ENCODE measurements at places on chromosomes 12 and 14.

GRCh38 chr12:115322275-115322674, 638.3 kb upstream of the TBX3 start:
- DNase-seq, result no peak

GRCh38 chr14:102551995-102552705, 40.3 kb upstream of the RCOR1 start:
- DNase-seq, result no peak

GRCh38 chr12:51318846-51319599, 5.0 kb downstream of the BIN2 start:
- DNase-seq, result no peak

GRCh38 chr12:75933101-75933500, 98.5 kb downstream of the PHLDA1 start:
- no peak for DNase-seq

DNA sequence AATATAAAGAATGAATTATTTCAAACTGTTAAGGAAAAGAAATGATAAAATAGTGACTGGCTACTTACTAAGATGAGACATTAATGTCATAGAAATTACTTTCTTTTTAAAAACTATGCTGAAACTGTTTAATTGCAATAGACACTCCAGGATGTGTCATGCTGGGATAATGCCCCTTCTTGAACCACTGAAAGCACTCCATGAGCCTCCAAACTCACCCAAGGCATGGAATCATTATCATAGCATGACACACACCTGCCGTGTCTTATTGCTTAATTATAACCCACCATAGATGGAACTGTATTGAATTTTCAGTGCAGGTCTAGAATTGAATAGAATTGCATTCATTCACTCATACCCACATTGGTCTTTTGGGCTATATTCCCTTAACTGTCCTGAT, 4.3 kb downstream of the MBIP start:
- DNase-seq, result no peak

GRCh38 chr12:103924761-103925641, 5.2 kb upstream of the HSP90B1 start:
- no peak for DNase-seq

DNA sequence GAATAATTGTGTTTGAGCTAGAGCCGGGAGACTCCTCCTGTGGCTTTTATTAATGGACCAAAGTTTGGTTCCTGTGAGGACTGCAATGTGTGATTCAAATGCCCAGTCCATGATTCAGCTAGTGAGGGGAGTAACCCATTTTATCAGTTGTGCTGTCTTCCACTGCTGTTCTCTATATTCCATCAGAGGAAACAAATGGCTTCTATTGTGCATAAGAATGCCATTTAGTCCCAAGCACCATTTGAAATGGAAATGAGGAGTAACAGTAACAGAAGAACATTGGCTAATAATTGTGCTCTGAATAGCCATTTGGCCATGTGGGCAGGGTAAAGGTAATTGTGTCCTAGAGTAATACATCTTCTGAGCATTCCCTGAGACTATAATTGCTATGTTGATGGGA, 642.7 kb downstream of the DIO2 start:
- DNase-seq, result no peak

DNA sequence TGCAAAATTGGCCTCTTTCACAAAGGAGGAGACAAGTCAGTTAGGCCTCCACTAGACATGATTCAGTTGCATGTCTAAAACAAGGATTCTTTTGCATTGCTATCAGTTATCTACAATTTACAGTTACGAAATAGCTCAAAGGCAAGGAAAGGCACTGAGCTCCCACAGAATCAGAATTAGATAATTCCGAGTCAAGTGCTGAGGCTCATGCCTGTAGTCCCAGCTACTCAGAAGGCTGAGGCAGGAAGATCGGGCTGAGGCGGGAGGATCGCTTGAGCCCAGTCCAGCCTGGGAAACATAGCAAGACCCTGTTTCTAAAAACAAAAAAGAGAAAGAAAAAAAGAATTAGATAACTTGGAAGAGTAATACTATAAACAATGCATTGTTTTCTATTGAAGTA, 12.3 kb upstream of the RTRAF start:
- no peak for DNase-seq

DNA sequence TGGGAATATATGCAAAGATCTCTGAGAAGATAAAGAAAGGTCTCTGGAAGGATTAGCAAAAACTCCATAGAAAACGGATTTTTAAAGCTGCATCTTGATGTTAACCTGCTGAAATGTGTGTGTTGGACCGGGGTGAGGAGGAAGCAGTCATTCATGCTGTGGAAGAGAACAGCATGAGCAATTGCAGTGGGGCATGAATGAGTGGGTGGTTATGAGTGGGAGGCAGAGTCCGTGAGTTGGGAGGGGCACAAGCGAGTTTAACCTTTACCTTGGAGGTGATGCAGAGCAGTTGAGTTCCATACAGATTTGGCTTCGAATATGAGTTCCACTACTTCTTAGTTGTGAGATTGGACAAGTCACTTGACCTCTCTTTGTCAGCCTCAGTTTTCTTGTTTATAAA, 29.4 kb upstream of the GALNT8 start:
- no peak for DNase-seq

DNA sequence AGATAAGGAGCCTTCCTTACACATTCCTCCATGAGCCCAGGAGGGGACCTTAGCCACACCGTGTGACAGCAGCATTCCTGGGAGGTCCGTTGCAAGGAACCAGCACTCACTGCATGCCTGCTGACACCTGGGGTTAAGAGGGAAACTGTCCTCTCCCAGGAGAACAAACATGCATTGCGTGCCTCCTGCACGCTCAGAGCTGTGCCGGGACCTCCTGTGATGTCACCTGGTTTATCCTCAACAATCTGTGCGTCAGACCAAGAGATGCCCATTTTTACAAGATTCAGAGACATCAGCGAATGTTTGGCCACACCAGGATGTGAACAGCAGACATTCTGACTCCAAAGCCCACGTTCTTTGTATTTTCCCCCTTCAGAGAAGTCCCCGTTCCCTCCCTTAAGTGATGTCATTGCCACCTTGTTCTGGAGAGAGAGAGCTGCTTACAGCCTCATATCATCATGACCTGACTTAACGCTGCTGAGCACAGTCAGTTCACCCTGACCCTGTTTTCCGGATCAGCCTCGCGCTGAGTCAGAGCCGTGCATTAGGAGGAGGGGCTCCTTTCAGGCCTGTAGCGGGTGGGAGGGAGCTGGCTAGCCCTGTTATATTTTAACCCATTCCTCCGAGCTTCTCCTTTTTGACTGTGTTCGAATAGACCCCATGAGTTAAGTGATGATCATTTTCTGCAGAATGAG, 36.2 kb downstream of the TMEM120B start:
- DNase-seq, result no peak

- DNase-seq, result no peak
These were observed 54.4 kb downstream of the SRGAP1 start for GRCh38 chr12:63898764-63899337.

GRCh38 chr12:7019043-7019569, 830 bp upstream of the LPCAT3 start:
- no peak for DNase-seq

DNA sequence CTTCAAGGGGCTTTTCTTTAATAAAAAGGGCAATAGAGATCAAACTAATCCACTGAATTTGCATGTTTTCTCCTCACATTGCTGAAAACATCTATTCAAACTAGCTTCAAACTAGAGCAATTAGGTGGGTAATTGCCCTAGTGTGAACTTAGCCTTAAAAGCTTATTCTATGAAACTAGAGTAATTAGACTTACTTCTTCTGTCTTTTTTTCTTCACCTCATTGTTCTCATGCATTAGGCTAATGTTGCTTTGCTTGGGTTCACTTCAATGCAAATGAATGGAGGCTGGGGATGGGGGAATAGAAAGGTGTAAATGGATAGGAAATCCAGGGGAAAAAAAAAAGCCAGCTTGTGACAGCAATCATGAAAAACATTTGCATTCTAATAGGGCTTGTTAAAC, 414.8 kb upstream of the LMO3 start:
- DNase-seq, result no peak

GRCh38 chr12:18676141-18676540, 61.7 kb downstream of the PLCZ1 start:
- DNase-seq, result no peak

GRCh38 chr14:77707355-77707723, 484 bp downstream of the ALKBH1 start:
- no peak for DNase-seq

DNA sequence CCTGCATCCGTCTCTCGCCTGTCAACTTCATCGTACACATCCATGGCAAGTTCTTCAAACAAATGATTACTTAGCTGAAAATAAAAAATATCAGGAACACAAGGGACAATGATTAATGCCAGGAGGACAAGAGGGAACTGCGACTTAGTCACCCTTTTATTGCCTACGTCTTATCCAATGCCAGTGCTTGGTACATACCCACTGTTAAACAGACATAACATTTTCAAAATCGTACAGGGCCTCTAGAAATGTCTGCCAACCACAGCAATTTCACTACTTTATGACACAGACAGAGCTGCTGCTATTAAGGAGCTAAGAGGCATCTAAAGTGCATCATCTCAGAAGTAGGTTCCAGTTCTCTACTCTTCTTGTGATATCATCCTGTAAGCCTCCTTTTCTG, 34.6 kb downstream of the GIT2 start:
- DNase-seq, result no peak

GRCh38 chr12:73221836-73222235, 949.7 kb downstream of the TRHDE start:
- no peak for DNase-seq

GRCh38 chr12:39061576-39061975, 156.2 kb upstream of the CPNE8 start:
- DNase-seq, result no peak

DNA sequence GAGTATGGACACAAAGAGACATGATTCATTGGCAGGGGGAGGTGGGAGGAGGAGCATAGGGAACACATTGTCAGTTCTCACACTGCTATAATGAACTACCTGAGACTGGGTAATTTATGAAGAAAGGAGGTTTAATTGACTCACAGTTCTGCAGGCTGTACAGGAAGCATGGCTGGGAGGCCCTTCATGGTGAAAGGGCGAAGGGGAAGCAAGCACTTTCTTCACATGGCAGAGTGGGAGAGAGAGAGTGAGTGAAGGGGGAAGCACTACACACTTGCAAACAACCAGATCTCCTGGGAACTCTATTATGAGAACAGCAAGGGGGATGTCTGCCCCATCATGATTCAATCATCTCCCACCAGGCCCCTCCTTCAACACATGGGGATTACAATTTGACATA, 391.8 kb downstream of the BMP4 start:
- no peak for DNase-seq

DNA sequence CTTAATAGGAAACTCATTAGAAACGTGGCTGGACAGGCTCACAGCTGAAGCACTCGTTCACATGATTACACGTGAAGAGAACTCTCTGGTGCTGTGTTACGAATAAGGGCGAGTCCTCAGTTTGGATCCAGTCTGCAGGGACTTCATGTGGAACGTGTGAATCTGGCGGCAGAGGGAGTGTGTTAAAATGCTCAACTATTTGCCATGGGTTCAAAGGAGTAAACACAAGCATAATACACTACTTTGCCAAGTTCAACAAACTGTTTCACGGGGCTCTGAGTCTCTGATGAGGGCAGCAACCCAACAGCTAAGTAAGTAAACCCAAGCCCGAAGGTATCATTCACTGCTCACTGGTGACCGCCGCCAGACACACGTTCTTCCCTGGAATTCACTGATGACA, 42.4 kb downstream of the NUAK1 start:
- no peak for DNase-seq

GRCh38 chr14:34489324-34489723, 27.3 kb upstream of the SPTSSA start:
- DNase-seq, result no peak

- peak; percentile 75 for DNase-seq
These were observed at the start of the genes GON7 and UBR7 for GRCh38 chr14:93206793-93207467. TSS of gene GON7 (minus strand) at chr14:93207065. CDS start at chr14:93207037, 28 bp downstream. TSS of gene UBR7 (plus strand) at chr14:93207256. CDS start at chr14:93207292, 36 bp downstream.

DNA sequence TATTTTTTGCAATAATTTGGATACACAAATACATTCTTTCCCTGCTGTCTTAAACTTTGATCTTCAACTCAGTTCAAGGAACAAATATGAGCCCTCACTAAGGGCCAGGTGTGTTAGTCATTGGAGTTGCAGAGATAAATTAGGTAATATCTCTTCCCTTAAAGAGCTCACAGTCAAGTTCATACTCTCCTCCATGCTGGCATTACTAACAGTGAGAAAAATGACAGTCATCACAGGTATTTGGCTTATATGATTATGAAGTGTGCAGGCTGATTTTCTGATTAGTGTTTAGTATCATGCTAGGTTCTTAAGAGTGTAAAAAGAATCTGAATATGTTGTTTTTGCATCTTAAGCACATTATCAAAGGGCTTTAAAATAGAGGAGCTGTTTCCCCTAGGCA, 594.7 kb downstream of the CCER1 start:
- no peak for DNase-seq

DNA sequence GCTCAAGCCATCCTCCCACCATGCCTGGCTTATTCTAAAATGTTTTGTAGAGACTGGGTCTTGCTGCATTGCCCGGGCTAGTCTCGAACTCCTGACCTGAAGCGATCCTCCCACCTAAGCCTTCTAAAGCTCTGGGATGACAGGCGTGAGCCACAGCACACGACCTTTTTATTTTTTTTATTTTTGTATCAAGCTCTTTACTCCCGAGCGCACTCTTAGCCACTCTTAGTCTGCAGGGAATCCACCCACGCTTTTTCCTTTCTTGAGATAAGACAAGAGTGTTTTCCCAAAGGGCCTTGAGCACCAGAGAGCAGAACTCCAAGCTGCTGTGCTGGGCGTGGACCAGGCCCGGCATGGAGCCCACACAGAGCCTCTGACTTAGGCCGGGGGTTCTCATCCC, 23.4 kb downstream of the MAP1LC3B2 start:
- DNase-seq, result no peak

- no peak for DNase-seq
These were observed 116.1 kb upstream of the SLC35F4 start for GRCh38 chr14:57981817-57982560.

DNA sequence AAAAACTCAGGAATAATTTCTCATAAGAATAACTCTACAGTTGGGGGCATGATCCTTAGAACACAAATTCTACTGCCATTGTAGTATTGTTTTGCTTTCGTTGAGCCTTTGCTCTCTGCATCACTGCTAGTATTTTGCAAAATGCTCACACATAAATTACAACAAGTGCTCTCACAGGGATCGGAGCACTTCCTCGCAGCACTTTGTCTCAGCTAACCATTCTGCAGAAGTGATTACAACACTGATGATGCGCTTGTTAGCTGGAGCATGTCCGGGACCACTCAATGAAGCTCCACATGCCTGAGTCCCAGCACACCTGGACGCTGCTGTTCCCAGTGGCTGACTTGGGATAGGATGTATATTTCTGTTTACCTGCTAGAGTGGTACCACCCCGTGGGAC, 31.6 kb downstream of the MOAP1 start:
- no peak for DNase-seq

GRCh38 chr14:89399594-89400068, 17.4 kb downstream of the FOXN3 start:
- no peak for DNase-seq

DNA sequence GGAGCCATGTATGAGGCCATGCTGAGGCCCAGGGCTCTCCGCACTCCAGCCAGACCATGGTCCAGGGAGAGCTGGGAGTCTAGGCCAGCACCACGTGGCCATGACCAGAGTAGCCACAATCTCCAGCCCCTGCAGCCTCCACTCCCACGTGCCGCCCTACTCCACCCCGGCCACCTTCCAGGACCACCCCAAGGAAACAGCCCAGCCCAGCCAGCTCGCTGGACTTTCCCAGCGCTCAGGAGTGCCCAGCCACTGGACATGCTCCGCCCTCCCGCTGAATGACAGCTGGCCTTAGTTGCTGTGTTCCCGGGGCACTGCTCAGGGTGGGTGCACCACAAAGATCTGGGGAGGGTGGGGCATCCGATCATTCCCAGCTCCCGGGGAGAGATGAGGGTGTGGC, 2.1 kb upstream of the C14orf180 start:
- DNase-seq, result no peak

- DNase-seq, result no peak
These were observed 786 bp downstream of the RHEBL1 start for GRCh38 chr12:49068879-49069506.

Data from activated CD4-positive, CD25-positive, alpha-beta regulatory T cell (primary cell).